ENCODE measurements at places on chromosomes 16 and 17.

GRCh38 chr17:28511858-28512461 lies 5.8 kb downstream of the FOXN1 start:
- no peak for DNase-seq

DNA sequence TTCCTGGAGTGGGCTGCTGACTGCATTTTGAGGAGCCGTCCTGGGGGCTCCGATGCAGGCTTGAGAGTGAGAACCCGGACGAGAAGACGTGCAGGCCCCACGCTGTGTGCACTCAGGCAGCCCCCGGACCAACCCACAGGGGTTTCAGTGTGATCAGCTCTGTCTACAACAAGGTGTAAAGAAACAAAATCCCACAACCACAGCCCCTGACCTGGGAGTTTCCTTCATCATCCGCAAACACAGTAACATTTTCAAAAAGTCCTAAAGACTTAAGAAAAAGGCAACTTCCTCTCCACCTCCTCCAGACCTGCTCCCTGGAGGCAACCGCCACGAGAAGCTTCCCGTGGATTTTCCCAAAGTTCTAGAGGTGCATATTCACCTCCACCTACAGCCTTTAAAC lies 15.4 kb upstream of the MEAK7 start:
- DNase-seq, result no peak

DNA sequence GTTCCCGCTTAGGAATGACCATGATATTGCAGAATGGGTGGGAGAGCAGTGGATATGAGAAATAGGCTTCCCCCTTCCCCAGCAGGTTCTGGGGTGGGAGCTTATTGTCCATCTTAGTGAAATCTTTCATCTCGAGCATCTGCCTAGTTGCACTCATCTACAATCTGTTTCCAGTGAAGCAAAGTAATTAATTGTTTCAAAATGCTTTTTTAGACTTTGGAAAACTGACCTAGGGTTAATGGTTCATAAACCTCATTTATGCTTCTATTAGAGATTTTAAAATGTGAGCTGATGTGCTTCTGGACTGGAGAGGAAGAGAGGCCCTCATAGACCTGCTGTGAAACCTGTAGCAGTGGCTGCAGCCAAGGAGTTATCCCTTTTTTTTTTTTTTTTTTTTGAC lies 247.7 kb upstream of the XYLT1 start:
- no peak for DNase-seq

DNA sequence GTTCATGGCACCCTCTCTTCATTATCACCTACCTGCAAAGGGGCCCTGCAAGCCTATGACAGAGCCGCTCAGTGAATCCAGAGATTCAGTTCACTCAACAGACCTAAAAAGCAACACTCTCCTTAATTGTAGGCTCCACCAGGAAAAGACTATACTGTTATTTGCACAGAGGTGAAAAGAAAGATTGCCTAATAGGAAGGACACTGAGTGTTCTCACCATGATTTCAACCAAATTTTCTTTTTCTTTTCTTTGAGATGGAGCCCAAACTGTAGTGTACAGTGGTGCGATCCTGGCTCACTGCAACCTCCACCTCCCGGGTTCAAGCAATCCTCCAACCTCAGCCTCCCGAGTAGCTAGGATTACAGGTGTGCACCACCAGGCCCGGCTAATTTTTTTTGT lies 104.5 kb downstream of the PARN start:
- DNase-seq, result no peak

- DNase-seq, result peak; percentile 81
Observed at GRCh38 chr17:32490101-32490482, 3.3 kb downstream of the CDK5R1 start.

DNA sequence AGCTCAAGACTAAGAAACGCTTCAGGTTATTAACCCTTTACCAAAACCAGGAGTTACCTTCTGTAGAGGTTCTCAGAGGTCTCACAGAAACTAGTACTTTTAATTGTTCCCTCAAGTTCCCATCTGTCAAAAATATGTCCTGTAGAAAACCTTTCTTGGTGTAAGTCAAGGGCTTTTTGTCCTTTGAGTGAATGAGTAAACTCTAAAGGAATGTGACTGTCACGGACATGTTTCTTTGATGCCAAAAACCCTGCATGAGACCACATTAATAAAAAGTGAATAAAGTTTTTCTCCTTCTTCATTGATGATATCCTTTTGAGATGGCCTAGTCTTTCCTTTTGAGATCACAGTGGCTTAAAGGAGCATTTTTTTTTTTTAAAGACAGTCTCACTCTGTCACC lies 102.9 kb downstream of the NLK start:
- DNase-seq, result no peak

DNA sequence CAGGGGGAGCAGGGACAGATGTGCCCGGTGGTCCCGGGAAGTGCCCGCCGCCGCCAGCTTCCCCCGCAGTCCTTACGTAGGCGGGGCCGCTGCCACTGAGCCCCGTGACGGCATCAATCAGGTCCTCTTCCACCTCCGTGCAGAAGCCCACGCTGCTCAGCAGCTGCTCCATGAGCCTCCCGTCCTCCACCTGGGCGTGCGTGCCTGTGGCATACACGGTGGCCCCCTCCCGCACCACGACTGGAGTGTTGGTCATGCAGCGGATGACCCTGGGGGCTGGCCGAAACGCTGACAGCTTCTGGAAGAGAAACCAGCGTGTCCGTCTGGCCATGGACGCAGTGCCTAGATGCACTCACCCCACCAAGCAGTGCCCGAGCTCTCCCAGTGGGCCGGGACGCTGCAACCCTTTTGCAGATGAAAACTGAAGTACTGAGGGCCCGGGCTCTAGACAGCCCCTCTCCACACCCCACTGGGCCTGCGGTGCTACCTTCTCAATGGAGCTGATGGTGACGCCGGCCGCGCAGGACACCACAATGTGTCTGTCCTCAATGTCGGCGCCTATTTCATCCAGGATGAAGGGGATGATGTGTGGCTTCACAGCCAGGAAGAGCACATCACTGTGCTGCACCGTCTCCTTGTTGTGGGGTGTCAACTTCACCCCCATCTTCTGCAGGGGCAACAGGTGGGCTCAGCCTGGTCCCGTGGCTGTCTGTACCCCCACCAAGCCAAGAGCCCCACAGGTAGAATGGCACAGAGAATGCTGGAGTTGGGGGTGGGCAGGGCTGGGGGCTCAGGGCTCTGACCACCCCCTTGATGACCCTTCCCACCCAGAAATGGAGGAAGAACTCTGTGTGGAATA lies 2.0 kb downstream of the PYCR1 start:
- no peak for DNase-seq

DNA sequence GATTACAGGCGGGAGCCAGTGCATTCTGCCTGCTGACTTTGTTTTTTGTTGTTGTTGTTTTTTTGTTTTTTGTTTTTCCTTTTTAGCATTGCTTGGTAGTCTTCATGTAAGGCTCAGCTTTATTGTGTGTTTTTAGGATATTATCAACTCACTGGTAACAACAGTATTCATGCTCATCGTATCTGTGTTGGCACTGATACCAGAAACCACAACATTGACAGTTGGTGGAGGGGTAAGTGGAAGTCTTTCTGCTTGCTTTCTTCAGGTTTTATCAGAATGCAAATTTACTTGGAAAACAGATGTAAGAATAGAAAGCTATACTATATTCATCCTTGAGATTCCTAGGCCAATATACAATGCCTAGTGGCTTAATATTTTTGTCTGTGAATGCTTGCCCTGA lies 3.3 kb upstream of the CMTM1 start:
- no peak for DNase-seq

Data from NCI-H2081 (cell line).